Right hindlimb (tissue), 1 donor: ENCODE measurements at places on chromosomes 2 and 18.

- no peak for DNase-seq
These were observed 4.3 kb downstream of the DLX1 start for GRCh38 chr2:172089633-172090032.

- DNase-seq = no peak
These were observed 109.0 kb upstream of the BZW1 start for GRCh38 chr2:200702646-200703118.

GRCh38 chr2:32798829-32799228, 147.9 kb upstream of the LTBP1 start:
- no peak for DNase-seq

DNA sequence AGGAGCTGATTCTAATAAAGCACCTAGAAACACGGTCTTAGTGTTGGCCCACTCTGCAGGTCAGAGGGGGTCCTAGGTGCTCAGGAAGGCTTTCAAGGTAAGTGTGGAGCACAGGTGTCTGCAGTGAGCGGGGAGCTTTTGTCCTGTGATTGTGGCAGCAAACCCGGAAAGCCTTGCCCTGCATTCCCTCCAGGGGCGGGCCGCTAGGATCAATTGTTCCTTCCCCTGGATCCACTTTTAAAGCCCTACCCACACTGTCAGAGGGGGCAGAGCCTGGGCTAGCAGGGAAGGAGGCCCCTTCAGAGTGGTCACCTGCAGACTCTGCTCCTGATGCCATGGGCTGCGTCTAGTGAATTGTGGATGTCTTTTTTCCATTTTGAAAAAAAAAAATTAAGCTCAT, 176.0 kb downstream of the CTIF start:
- DNase-seq = no peak

- DNase-seq = no peak
These were observed 117.5 kb upstream of the ZNF521 start for GRCh38 chr18:25469489-25469888.

- no peak for DNase-seq
These were observed 16.4 kb downstream of the NDC80 start for GRCh38 chr18:2587788-2588187.

GRCh38 chr2:34316788-34317187, 717.7 kb upstream of the FAM98A start:
- no peak for DNase-seq

DNA sequence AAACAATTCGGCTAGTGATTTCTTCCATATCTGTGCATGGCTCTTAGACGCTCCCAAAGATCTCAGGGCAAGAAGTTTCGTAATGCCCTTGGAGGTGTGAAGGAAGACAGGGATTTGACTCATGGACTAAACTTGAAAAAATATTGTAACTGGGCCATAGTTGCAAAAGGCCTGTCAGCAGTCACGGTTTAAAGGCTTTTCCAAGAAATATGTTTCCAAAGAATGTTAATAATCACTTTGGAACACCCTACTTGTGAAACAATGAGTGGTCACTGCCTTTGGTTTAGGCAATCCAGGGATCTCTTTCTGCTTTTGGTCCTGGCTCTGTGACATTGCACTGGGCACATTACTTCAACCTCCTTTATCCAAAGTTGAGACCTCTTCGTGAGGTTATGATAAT, 102.5 kb upstream of the RASGRP3 start:
- DNase-seq = no peak

DNA sequence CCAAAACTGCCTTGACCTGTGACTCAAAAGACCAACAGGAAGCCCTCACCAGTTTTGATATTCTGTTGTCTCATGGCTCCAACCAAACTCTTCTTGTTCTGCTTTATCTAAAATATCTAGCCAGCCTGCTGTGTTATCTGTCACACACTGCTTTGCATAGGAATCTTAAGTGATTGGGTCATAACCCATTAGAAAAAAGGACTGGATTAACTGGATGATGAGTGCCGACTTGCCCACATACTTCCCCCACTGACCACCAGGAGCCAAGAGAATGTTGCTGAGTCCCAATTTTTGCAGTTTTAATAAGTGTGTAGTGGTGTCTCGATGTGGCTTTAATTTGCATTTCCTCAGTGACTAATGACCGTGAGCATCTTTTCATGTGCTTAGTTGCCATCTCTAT, 6.5 kb downstream of the MOGAT1 start:
- no peak for DNase-seq

DNA sequence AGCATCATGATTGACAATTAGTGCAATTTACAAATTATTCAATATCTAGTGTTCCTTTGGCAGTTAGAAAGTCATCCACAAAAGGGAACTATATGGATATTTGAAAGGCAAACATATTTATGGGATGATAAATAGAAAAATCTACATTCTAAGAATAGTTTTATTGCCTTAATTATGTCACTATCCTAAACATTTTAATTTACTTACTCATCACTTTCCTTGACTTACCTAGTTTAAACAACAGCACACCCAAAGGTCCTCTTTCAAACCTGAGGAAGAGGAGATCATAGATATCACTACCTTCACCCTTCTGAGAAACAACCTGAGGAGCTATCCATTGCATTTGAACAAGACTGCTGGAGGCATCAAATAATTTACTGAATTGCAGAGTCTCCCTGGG, 184.5 kb downstream of the WDPCP start:
- no peak for DNase-seq

DNA sequence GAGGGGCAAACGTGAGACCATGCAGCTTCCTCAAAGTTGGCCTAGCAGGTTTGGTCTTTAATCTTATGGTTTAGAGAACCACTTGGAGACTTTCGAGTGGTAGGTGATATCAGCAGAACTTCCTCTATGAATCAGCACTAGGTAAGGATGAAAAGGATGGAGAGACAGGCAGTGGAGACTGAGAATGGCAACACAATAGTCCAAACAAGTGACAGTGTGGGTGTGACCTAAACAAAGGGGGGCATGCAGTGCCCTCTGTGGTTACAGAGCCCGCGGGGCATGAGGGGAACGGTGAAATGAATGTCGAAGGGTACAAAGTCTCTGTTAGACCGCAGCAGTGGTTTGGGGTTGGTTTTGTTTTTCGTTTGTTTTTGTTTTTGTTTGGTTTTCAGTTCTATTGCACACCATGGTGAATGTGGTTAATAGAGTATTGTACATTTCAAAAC, 143.9 kb downstream of the L3MBTL4 start:
- DNase-seq = no peak

DNA sequence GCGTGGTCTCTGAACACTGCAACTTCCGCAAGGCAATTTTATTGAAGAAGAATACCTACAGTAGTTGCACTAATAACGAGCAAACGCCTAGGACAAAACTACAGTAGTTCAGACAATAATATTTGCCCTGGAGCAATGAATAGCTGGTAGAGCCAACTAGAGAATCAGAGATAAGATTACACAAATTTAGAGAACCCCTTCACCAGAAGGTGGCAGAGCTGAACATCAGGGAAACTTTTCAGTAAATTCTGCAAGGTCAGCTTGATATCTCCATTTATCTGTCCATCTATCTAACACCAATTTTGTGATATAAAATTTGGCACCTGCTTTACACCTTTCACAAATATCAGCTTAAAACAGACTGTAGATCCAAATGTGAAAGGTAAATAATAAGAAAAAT, 43.8 kb downstream of the CDH19 start:
- DNase-seq = no peak

DNA sequence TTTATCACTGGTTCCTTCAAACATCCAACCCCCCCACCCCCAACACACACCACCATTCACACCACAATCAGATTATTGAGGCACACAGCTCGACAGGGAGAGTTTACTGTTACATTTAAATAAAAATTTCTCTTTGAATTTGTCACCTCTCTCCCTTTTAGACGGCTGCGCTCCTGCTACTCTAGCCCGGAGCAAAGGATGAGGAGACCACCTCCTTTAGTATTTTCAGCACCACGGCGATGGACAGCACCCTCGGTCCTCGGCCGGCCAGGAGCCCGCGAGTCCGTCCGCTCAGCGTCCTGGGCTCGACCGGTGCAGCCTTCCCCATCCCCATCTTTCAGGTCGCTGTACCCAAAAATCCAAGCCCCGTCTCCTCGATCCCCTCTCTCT, 892 bp downstream of the CELF4 start:
- DNase-seq = peak; percentile 85

DNA sequence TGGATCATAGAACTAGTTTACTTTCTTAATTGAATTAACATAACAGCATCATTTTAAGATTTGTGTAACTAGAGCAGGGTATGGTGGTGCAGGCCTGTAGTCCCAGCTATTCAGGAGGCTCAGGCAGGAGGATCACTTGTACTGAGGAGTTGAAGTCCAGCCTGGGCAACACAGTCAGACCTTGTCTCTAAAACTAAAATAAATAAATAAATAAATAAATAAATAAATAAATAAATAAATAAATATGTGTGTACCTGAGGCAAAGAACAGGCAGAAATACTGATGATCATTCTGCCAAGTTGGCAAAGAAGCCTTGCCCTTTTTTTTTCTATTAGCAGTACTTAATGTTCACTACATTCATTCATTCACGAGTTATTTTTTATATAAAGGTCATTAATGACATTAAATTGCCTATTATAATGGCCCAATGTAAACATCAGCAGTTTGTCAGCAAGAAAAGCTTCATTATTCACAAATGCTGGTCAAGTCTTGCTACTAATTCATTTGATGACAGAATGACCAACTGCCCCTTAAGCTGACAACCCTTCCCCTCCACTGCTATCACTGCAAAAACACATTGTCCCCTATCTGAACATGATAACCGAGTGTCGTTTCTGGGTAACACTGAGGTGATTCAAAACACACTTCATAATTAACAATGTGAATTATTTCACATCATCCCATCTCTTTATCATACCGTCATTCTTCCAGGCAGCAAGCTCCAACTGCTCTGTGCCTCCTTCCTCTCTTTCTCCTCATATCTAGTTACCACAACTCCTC, 39.0 kb downstream of the ARL5A start:
- no peak for DNase-seq

- DNase-seq = no peak
These were observed 735.0 kb upstream of the POU3F3 start for GRCh38 chr2:104118889-104119288.

GRCh38 chr2:68420254-68420910, 46.7 kb downstream of the FBXO48 start:
- DNase-seq = no peak

DNA sequence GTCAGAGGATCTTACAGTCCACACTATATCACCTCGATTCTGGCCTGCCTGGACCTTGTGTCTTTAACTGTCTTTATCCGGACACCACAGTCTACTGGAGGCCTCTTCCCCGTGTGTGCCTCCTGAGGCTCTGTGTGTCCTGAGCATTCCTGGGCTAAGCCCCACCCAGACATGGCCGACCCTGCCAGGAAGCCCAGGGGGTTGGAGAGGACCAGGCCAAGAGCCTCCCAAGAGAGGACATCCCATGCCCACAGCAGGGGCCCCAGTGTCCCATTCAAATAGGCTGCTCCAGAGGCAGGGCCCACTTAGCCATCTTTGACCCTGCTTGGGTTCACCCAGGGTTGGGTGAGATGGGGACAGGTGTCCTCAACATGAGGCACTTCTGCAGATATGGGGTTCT, 84.7 kb upstream of the OTOS start:
- no peak for DNase-seq

GRCh38 chr2:7510353-7510752, 593.1 kb downstream of the RNF144A start:
- no peak for DNase-seq

GRCh38 chr2:156343940-156344301, 11.4 kb upstream of the NR4A2 start:
- DNase-seq = no peak

DNA sequence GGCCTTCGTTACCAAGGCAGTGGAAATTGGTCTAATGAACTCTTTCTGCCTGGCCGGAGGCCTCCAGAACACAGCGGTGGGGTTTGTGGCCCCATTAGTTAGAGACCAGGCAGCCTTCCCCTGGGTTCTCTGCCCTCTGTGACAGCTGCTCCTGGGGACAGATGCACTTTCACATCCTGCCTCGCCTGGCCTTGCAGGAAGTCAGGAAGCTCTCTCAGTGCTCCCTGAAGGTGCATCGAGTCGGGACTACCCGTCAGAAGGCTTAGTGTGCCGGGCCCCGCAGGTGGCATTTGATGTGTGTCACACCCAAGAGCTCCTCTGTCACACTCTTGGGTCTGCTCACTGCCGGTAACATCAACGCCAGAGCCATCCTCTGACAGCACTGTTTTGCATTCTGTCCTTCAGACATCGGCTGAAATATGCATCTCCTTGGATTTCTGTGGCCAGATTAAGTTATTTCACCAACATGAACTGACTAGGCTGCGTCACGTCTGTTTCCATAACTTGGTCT, 158.3 kb downstream of the LDLRAD4 start:
- no peak for DNase-seq

DNA sequence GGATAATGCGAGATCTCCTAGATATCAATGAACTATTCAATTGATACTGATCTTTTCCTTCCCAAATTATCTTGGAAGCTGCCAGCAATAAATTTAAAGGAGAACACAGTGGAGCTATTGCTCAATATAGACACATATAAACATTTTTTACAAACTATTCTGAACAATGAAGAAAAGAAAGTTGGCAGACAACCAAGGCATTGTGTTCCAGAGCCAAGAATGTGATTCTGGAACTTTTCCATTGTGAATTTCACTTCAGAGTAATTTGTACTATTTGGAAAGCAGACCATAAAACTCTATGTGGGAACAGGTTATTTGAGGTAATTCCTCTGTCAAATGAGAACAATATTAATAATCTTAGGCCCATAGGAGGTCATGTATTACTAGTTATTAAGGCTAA, 588.2 kb downstream of the IRS1 start:
- no peak for DNase-seq

DNA sequence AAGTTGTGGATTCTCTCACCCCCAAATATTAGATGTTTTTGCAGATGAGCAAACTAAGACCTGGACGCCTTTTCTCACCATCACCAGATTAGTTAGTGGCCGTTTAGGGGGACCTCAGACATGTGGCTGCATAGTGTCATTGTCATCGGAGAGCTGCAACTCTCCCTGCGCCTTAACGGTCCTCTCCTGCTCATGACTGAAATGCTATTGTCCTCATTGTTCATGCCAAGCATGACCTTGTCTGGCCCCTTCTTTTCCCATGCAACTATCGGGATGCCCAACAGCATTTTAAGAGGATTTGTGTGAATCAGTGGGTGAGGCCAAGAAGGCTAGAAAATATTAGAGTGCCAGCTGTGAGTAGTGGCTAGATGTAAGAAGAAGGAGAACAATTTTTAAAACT, 174.2 kb downstream of the SOCS6 start:
- no peak for DNase-seq

- DNase-seq = no peak
These were observed 428.6 kb downstream of the SETBP1 start for GRCh38 chr18:45109271-45109670.

DNA sequence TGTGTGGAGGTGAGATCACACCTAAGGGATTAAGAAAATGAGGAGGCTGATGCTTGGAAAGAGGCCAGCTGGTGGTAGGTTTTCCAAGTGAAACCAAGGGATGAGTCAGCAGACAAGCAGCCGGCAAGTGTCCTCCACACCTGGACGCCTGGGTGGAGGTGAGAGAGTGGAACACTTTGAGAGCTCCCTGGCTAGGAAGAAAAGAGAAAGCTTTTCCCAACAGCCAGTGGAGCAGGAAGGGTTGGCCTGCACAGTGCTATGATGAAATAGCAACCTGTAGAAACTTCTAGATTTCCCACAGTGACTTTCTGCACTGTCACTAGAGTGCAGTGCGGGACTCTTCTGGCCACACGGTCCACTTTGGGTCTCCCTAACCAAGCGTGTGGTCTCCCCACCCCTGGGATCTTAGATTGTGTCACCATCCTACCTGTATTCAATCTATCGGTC, 19.6 kb upstream of the IL37 start:
- no peak for DNase-seq

- DNase-seq = no peak
These were observed 19.8 kb downstream of the ZNF407 start for GRCh38 chr18:74617486-74617885.
